Temporal lobe (tissue), 4 donors: ENCODE measurements at places on chromosomes 11 and 22. TPM values are rescaled to one million over a fixed set of nuclear protein-coding genes. Genes with fewer than 3 reads are reported as not detected.

Gene NELL1
- total RNA-seq, result 36.6 TPM

Gene P2RX6
- 0.49 TPM for total RNA-seq

Gene SCUBE2
- 3.9 TPM for total RNA-seq

Gene UBQLN3
- total RNA-seq, result under 0.01 TPM

Gene SNX32
- 10.8 TPM for total RNA-seq

Gene SAA4
- total RNA-seq, result not detected

Gene MMP27
- not detected for total RNA-seq

Gene SCUBE1
- 42.8 TPM for total RNA-seq

Gene MRGPRE
- not detected for total RNA-seq
